Stimulated activated CD4-positive, alpha-beta T cell treated with anti-CD3 and anti-CD28 coated beads, Interleukin-1b, Interleukin-23, amount 100 ng/mL, for 24 hours (primary cell): ENCODE measurements at places on chromosomes 7 and 10.

DNA sequence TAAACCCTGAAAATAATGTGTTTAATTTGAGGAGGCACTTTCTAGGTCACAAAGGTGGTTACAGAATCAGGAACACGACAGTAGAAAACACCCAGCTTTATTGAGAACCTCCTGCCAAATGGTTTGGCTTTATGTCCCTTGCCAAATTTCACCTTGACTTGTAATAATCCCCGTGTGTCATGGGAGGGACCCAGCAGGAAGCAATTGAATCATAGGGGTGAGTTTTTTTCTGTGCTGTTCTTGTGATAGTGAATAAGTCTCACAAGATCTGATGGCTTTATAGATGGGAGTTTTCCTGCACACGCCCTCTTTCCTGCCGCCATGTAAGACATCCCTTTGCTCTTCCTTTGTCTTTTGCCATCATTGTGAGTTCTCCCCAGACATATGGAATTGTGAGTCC lies 193.8 kb upstream of the KLF6 start:
- DNase-seq = no peak

- DNase-seq = no peak
Observed at GRCh38 chr10:30432622-30433305, 1.2 kb upstream of the MAP3K8 start.

DNA sequence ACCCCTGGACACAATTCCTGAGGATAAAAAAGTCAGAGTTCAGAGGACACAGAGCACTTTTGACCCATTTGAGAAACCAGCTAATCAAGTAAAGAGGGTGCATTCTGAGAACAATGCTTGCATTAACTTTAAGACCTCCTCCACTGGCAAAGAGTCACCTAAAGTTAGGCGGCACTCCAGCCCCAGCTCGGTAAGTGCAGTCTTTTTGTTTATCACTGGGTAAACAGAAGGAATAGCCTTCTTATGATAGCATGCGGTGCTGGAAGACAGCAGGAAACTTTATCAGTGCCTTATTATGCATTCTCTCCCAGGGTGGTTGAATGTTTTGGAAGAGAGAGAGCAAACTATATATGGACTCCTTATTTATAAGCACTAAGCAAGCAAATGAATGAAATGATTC lies 130.5 kb downstream of the CDK14 start:
- DNase-seq = no peak

- no peak for DNase-seq
Observed at GRCh38 chr10:65183236-65183635, 1662.0 kb downstream of the REEP3 start.

DNA sequence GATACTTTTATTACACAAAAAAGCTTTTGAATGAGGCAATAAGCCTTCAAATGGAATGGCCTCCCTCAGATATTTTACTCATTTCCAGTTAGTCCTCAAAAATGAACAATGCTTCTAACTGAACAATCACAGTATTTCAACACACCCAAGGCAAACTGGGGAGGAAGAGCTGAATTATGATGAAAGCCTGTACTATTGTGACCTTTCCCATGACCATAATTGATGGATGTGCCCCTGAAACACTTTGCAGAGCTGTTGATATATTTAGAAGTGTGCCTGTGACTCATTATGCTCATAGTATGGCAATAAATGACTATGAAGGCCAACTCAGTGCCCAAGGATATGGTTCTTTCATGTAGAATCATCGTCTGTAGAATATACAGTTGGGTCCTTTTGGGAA lies 248.1 kb downstream of the AHR start:
- no peak for DNase-seq

GRCh38 chr7:97005183-97006054 lies at the start of gene DLX6:
TSS of gene DLX6 (plus strand) at chr7:97005553. CDS start at chr7:97005978, 425 bp downstream.
- DNase-seq = no peak

GRCh38 chr7:134480730-134481129 lies 21.8 kb upstream of the AKR1B1 start:
- no peak for DNase-seq

- DNase-seq = no peak
Observed at GRCh38 chr10:81961451-81962184, 86.6 kb downstream of the NRG3 start.

DNA sequence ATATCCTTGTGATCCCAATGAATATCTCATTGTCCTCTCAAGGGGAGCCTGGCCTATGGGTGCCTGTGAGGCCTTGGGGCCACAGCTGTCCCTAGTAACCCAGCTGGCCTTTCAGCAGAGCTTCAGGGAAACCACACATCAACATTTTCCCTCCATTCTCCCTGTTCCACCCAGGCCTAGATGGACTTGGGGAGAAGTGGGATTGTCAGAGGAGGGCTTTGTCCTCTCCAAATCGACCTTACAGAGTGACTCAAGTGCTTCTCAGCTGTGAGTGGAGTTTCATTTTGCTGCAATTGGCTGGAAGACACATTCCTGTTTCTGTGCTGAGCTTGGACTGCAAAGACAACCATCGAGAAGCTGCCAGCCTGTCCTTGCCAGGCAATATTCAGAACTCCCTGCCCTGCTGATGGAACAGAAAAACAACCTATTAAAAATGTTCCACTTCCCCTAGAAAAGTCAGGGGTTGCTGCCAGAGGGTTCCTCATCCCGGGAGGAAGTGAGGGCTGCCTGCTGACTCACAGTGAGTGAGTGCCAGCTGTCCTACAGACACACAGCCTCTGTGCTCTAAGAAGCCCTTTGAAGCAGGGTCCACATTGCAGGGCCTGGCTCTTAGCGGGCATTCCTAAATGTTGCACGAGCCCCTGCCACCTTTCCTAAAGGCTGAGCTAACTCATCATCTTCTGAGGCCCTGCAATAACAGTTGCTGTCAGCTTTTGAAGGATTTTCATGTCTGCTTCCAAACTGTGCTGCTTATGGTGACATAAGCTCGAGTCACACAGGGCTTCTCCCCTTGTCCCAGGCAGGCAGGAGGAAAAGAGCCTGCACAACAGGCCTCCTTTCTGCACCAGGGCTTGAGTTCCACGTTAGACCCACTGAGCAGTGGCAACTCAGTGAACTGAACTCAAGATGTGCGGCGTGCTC lies 20.5 kb downstream of the STRA8 start:
- DNase-seq = no peak

DNA sequence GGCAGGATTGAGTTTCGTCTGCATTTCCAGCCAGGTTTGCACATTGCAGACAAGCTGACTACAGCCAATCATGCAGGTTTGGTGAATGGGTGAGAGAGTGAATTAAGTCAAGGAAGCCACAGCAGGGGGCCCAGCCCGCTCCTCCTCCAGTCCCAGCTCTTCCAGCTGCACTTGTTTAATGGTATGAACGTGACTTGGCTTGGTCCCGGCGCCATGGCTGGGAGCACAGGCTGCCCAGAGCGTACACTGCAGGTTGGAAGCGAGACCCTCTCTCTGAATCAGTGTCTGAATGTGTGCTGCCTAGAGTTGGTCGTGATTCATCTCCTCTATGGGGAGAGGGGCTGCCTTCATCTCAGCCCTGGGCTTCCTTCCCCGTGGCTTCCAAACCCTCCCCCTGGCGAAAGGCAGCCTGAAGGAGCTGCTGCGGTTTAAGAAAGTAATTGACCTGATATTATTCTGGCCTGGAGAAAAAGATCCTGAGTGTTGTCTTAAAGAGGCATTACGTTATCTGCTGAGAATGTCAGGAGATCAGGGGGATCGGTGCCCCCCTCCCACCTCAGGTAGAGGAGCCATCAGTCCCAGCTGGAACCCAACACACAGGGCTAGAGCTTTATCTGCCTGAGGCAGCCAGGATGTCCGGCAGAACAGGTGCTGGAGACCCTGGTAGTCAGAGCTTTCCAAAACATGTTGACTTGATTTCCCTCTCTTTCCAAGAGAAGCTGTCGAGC lies 132.1 kb downstream of the COL26A1 start:
- no peak for DNase-seq

GRCh38 chr10:69874449-69874848 lies 72.7 kb downstream of the COL13A1 start:
- no peak for DNase-seq

DNA sequence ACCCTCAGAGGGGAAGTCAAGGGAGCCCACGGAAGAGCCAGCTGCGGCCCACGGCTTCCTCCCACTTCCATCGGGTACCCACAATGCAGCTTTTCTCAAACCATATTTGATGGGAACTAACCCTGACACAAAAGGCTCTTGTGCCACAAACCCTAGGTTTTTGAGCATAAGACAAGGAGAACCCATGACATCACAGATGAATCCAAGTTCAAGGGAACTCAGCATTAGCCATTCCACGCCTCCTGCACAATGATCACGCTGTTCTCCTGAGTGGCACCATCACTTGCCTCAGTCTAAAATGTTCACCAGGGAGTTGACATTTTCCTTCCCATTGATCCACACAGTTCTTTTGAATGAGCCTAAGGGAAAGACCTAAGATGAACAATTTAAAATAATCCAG lies 70.4 kb downstream of the ITIH5 start:
- no peak for DNase-seq

- no peak for DNase-seq
Observed at GRCh38 chr10:48996329-48996728, 56.7 kb upstream of the LRRC18 start.

GRCh38 chr10:80170641-80171040 lies 34.7 kb downstream of the ANXA11 start:
- DNase-seq = no peak

DNA sequence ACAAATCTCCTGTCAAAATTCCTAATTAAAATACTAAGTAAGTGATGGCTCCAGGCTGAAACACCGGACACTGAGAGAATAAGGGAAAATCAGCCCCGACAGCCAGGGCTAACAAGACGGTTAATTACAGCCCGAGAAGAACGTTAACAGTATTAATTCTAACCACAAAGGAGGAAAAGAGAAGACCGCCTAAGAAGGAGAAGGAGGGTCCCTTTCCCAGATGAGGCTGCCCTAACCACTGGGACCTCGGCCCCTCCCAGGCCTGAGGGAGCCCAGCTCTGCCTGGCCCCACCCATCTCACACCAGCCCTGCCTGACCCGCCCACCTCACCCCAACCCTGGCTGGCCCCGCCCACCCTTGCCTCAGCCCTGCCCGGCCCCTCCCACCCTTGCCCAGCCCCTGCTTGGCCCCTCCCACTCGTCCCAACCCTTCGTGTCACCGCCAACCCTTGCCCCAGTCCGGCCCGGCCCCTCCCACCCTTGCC lies 51.3 kb downstream of the PWWP2B start:
- DNase-seq = no peak

- DNase-seq = no peak
Observed at GRCh38 chr10:12511651-12512050, 162.3 kb downstream of the CAMK1D start.

- DNase-seq = no peak
Observed at GRCh38 chr7:25496476-25497368, 268.4 kb upstream of the NPVF start.

GRCh38 chr10:36388166-36388565 lies 737.2 kb upstream of the ANKRD30A start:
- no peak for DNase-seq

DNA sequence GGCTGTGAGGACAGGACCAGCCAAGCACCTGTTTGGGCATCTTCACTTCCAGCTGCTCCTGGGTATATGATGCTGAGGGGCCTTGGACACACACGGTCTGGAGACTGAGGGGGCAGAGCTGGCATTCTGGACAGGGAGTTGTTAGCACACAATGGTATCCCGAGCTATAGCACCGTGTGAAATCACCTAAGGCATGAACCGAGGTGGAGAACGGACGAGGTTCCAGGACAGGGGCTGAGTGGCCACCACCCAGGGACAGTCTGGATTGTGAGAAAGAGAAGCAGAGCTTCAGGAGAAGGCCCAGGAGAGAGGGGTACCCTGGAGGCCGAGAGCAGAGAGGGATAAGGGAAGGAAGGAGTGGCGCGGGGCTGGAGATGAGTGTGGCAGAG lies 571.8 kb downstream of the TCERG1L start:
- no peak for DNase-seq

GRCh38 chr10:29849126-29849833 lies 210.1 kb downstream of the JCAD start:
- DNase-seq = no peak

DNA sequence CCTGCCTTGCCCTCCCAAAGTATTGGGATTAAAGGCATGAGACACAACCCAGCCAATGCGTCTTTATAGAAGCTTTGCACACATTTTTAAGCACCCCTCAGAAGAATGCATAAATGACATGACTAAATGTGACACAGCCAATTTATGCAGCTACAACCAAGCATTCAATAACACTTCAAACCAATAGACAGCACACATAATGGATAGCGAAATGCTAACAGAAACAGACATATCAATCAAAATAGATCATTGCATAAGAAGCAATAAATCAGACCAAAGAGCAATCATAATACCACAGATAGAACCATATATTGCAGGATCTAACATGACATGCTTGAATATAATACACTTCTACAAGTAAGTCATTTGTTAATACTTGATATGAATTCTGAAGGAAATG lies 34.2 kb upstream of the AKR1B1 start:
- DNase-seq = no peak

- no peak for DNase-seq
Observed at GRCh38 chr7:150365673-150366398, 2.8 kb upstream of the REPIN1 start.

DNA sequence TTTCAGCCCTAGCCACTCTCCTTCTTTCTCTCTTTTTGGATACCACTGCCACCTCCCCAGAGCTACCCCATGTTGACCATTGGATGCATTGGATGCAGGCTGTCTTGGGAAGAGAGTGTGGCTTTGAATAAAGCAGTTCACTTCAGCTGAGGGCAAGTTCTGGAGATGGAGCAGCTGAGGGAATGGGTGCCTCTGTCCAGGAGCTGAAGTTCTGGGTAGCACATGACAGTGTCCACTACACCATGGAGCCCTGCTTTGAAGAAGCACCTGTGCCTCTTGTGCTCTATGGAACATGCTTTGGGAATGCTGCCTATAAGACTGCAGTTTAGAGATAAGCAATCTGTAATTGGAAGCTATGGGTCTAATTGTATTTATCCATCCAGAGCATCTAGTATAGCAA lies 1028.7 kb downstream of the TYW1 start:
- no peak for DNase-seq

DNA sequence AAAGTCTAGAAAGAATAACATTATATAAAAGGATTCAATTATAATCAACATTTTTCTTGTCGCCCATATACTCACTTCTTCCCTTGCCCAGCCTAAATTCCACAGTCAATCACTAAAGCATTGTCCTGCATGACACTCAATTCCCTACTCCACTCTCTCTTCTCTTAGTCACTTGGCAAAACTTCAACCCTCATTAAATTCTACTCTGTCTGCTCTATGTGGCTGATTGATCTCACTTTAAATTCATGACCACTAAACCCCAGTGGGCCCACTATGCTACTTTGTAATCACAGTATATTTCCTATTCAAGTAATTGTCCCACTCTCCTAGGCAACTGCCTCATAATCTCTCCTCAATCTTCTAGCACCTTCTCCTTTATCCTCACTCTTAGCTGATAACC lies 54.1 kb downstream of the MTERF1 start:
- DNase-seq = no peak

DNA sequence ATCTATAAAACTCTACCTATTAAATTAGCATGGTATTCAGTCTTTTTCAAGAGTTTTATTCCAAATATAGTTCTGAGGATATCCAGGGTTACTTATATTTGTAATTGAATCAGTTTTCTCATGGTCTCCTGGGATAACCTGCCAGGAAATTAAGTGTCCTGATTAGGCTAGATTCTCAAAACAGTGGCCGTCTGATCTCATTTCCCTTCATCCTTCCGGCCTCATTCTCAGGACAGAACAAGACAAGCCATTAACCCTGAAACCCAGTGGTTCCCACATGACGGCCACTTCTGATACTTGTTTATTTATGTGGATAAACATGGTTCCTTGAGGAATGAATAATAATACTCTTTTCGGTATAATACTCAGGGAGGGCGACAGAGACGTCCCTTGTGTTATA lies 417.6 kb upstream of the POT1 start:
- no peak for DNase-seq

GRCh38 chr7:28669330-28669729 lies 257.0 kb downstream of the CREB5 start:
- DNase-seq = no peak
